ENCODE measurements at places on chromosomes 6 and 20.

- DNase-seq, result no peak
Observed at GRCh38 chr6:38503960-38504682, 135.6 kb downstream of the BTBD9 start.

- DNase-seq, result no peak
Observed at GRCh38 chr6:21781128-21781527, 187.6 kb downstream of the SOX4 start.

- DNase-seq, result peak; percentile 71
Observed at GRCh38 chr6:33744001-33744848, 2.5 kb downstream of the IP6K3 start.

- no peak for DNase-seq
Observed at GRCh38 chr6:141202626-141203025, 930.1 kb upstream of the GJE1 start.

DNA sequence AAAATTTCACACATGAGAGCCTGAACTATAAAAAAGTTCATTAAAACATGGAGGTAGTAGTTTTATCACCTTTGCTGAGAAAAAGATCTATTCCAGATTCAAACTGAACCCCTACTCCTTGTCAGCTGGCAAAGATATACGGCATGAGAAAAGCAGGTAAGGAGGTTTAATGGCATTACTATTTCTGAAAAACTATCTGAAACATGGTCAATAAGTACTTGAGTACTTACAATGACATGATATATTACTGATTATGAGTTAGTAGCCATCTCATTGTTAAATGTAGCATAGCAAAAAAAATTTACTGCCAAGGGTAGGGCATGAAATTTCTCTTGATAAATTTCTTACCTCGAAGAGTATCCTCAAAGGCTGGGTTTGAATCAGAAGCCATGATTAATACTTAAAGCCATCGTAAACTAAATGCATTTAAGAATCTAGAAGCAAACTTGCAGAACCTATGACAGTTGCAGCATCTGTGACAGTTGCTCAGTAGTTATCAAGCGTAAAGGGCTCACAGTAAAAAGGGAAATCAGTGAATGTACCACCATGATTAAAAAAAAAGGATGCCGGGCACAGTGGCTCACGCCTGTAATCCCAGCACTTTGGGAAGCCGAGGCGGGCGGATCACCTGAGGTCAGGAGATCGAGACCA is 8.7 kb downstream of the SLC17A5 start:
- DNase-seq, result no peak

- DNase-seq, result no peak
Observed at GRCh38 chr20:44969300-44969894, 3.1 kb downstream of the STK4 start.

GRCh38 chr20:56552911-56553629 is 20.0 kb downstream of the FAM209B start:
- no peak for DNase-seq

DNA sequence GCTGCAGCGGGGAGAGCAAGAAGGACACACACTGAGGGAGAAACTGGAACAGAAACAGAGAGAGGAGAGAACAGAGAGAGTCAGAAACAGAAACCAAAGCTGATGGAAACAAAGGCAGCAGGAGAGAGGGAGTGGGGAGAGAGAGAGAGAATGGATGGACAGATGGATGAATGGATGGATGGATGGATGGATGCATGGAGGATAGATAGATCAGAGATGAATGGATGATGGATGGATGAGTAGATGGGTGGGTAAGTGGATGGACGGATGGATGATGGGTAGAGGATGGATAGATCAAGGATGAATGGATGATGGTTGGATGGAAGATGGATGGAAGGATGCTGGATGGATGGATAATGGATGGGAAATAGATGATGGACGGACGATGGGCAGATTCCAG is 35.0 kb upstream of the PHACTR3 start:
- DNase-seq, result no peak

DNA sequence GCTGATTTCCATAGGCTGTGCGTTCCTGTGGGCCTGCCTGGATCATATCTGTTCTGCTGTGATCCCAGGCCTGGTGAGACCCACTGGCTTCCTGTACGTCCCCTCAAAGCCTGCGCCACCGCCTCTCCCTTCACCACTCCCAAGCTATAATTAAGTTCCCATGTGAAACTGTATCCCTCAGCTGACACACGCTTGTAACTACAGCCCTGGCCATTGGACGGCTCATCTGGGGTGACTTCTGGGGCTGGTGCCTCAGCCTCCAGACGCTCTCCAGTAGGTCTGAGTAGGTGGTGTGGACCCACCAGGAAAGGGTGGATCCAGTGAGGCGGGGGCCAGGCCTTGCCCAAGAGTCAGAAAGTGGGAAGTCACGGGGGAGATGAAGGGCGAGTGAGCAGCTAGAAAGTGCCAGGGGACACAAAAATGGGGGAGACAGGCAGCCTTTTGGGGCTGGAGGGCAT is 21.0 kb downstream of the PPARD start:
- DNase-seq, result peak; percentile 65

DNA sequence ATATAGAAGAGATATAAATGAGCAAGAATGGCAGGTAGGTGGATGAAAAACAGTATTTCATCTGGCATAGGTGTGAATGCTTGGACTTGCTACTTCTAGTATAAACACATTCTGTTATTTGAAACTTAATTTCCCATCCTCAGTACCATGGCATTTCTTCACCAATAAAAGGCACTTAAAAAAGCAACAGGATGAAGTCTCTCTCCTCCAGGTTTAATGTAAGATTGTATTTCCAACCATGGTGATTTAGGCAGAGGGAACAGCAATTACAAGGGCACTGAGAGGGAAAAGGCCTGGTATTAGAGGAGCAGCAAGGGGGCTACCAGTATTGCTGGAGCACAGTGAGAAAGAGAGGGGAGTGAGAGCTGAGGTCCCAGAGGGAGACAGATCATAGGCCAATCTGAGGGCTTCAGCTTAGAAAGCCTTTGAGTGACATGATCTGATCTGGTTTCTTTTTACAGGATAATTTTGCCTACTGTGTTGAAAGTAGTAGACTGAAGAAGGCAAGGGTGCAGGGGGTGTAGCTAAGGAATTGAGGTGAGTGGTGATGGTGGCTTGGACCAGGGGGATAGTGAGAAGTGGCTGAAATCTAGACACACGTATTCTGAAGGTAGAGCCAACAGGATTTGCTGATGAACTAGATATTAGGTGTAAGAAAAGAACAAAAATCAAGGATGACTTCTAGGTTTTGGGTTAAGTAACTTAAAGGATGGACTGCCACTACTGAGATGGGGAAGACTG is 67.8 kb upstream of the SMIM29 start:
- DNase-seq, result no peak

GRCh38 chr20:3672547-3673171 is 9.2 kb downstream of the ADAM33 start:
- DNase-seq, result no peak

- DNase-seq, result no peak
Observed at GRCh38 chr20:8318965-8319625, 187.0 kb downstream of the PLCB1 start.

- no peak for DNase-seq
Observed at GRCh38 chr6:45556828-45557227, 179.1 kb upstream of the SUPT3H start.

DNA sequence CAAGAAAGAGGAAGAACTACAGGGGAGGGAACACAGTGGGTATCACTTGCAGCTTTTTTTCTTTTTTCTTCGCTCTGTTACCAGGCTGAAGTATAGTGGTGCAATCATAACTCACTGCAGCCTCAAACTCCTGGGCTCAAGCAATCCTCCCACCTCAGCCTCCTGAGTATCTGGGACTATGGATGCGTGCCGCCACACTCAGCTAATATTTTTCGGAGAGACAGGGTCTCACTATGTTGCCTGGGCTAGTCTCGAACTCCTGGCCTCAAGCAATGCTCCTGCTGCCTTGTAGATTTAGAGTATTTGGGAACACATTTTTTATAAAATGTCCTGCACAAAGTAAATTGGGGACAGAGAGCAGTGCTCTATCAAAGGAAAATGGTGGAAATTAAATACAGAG is 28.3 kb downstream of the PARD6B start:
- DNase-seq, result no peak

Data from NCI-H526 (cell line).